PC-9 (cell line): ENCODE measurements at places on chromosomes 4 and X.

DNA sequence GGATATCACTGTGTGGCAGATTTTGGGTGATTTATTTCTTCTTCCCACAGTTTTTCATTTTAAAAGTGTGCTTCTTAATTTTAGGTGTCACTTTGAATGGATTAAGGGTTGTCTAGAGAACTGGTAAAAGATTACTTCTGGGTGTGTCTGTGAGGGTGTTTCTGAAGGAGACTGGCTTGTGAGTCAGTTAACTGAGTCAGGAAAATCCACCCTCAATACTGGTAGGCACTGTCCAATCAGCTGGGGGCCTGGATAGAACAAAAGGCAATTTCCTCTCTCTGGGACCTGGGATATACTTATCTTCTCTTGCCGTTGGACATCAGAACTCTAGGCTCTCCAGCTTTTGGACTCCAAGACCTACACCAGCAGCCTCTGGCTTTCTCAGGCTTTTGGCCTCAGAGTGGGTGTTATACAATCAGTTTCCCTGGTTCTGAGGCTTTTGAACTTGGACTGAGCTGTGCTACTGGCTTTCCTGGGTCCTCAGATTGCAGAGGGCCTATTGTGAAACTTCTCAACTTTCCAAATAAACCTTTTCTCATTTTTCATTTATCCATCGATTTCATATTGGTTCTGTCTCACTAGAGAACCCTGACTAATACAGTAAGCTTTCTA is 413.1 kb downstream of the GBA3 start:
- no peak for DNase-seq

- no peak for DNase-seq
Observed at GRCh38 chr4:78990938-78991810, 51.9 kb upstream of the PAQR3 start.

DNA sequence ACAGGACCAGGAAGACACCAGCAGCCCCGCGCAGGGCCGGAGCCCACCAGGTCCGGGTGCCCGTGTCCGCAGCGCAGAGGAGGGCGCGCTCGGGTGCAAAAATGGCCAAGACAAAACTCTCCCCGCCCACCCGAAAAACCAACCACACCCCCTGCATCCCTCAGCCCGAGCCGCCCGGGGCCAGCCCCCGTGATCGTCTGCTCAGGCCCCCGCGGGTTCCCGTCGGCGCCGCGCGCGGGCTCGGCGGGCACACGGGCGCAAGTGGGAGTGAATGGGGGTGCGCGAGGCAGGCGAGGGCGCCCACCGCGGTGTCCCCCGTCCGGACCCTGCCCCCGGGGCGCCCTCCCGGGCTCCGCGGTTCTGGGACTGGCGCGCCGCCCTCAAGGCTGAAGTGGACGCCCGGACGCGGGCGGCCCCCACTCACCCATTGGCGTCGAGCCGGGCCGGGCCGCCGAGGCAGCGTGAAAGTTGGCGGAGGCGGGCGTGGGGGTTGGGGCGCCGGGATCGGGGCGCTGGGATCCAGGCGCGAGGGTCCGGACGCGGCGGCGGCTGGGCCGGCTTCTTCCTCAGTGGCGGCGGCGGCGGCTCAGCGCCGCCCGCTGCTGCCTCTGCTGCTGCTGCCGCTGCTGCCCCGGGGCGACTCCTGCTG is 393 bp downstream of the SH3KBP1 start:
- no peak for DNase-seq

GRCh38 chrX:23789386-23790154 is 6.6 kb downstream of the SAT1 start:
- no peak for DNase-seq

- no peak for DNase-seq
Observed at GRCh38 chrX:53824686-53825085, 138.2 kb upstream of the HUWE1 start.

GRCh38 chrX:154515090-154515965 is 704 bp downstream of the FAM3A start:
- DNase-seq: no peak

DNA sequence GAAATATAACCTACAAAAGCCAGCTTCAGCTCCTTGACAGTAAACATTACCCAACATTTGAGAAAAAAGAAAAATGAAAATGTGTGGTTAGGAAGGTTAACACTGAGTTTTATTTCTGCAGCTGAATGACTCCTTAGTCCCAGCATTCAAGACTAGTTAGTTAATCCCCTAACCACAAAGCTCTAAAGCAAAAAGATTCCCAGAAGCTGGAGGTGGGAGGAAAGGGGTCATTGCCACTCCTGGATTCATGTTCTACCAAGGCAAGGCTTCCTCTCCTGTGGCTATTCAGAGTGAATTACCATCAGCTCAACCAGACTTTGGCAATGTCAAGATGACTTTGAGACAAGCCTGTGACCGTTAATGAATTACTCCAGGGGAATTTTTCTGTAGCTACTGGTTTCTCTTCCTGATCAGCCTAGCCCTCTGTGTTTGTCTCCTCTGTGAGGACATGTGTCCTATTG is 63.6 kb downstream of the HADH start:
- DNase-seq: no peak

DNA sequence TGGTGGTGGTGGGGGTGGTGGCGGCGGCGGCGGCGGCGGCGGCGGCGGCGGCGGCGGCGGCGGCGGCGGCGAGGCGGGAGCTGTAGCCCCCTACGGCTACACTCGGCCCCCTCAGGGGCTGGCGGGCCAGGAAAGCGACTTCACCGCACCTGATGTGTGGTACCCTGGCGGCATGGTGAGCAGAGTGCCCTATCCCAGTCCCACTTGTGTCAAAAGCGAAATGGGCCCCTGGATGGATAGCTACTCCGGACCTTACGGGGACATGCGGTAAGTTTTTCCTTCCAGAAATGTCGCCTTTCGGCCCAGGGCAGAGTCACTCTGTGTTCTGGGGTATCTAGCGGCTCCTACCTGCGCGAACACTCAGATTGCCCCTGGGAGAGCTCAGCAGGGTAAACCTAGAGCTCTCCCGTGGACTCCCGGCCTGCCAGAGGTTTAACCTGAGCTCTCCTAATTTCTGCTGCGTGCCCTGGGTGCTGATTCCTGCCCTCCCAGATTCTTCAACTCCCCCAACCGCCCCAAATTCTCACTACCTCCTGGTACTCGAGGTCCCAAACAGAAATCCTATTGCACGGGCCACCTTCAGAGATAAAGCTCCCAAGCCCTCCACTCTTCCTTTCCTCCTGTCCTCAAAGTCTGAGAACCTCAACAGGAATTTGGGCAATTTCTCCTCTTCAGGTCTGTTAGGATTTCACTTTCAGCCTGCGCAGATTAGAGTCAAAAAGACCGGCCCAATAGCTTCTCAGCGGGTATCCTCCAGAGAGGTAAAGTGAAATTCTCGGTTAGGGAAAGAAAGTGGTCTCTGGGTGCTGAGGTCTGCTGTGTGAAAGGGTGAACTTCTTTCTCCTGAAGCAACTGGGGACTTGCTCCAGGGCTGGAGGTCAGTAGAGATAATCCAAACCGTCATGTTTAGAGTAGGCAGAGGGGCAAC is 2.9 kb downstream of the AR start:
- DNase-seq: no peak

GRCh38 chr4:8195841-8196458 is 3.1 kb upstream of the SH3TC1 start:
- DNase-seq: peak; percentile 63

- DNase-seq: no peak
Observed at GRCh38 chr4:107685740-107686139, 34.3 kb downstream of the PAPSS1 start.

DNA sequence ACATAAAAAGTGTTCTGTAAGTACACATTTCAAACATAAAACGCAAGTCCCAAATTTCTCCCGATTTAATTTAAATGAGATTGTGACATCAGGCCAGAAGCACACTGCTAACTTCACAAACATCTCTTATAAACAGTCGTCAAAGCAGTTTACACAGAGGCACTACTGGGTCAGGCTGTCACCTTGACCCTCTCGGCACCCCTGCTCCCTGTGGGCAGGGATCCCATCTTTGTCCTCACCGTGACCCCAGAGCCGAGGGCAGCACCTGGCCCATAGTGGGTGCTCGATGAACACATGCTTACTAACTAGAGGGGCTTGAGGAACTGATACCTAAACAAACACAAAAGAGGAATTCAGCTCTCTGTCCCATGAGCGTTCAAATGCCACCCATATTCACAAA is 22.2 kb downstream of the QDPR start:
- DNase-seq: no peak

GRCh38 chrX:150982235-150982787 is 824 bp upstream of the HMGB3 start:
- no peak for DNase-seq

GRCh38 chr4:183098019-183098722 is 886 bp upstream of the WWC2 start:
- DNase-seq: no peak

GRCh38 chr4:17376205-17376604 is 135.7 kb downstream of the QDPR start:
- DNase-seq: no peak

DNA sequence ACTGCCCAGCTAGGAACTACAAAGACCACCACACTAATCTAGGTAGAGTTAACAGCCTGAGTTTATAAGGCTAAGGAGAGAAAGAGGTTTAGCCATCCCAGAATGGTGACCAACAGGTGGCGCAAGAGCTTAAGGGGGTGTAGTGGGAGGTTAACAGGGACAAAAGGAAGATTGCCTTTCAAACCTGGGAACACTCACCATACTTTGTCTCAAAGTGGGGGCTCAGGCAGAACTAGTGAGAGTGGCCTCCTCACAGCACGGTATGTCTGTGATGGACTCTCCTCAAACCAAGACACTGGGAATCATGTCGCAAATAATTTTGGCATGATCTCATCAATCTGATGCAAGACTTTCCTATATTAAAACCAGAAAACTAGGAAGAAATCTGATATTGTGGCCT is 23.4 kb downstream of the CCNI start:
- peak; percentile 34 for DNase-seq

DNA sequence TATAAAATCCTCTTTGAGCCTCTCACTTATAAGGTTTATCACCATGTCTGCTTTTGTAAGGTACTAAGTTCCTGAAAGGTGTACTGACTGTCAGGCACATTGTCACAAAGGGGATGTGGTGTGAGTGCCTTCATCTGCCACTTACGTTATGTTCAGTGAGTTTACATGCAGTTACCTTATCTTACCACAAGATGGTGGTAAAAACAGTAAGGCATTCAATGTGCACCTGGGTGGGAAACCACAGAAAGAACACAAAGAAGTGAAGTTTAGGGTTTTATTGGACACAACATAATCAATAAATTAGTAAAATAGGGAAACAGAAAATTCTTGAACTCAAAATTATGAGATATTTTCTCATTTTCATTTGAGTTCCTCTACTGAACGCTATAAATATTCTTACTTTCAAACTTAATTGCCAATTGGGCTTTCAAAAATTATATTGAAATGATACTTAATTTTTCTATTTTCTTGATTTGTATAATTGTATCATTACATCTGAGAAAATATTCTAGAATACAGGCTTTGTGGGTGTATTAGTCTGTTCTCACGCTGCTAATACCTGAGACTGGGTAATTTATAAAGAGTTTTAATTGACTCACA is 650.8 kb downstream of the PCDH7 start:
- DNase-seq: no peak

GRCh38 chr4:77021614-77022089 is 54.1 kb downstream of the CCNI start:
- no peak for DNase-seq

GRCh38 chr4:165803005-165803404 is 70.0 kb upstream of the TLL1 start:
- DNase-seq: no peak

DNA sequence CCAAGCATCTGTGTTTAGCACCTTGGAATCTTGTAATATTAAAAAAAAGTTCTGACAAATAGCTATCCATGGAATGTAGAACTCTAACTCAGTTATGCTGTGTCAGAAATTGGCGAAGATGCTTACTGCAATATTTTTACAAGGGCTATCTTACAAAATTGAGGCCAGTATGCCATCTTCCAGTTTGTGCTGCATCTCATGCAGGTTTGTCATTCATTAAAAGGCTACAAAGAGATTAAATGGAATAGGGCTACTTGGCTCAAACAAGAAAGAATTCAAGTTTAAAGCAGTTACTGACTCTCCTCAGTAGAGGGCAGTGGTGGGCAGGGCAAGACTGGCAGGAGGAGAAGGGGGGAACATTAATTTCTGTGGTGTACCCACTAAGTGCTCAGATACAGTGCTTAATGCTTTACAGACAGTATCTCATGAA is 66.5 kb downstream of the SHROOM4 start:
- DNase-seq: no peak

- peak; percentile 40 for DNase-seq
Observed at GRCh38 chr4:159296061-159296460, 193.2 kb downstream of the RAPGEF2 start.

DNA sequence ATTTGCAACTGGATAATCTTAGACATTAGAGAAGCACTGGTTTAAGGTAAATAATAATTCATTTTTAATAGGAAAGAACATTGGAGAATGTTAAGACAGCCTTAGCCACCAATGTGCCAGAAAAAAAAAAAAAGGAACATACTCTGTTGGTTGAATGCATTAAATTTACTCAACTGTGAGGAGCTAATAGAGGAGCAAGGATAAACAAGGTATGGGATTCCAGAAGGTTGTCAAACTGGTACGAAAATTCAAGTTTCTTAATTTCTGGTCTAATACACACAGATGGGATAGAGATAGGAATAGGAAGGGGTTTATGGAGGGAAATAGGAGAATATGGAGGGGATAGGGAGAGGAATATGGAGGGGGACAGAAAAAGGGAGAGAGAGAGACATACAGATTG is 1096.6 kb downstream of the ARAP2 start:
- no peak for DNase-seq

GRCh38 chr4:3228881-3229280 is 20.1 kb upstream of the MSANTD1 start:
- DNase-seq: no peak
